Fibroblast of skin of left quadriceps (primary cell): ENCODE measurements at places on chromosomes 7 and 10.

- no peak for DNase-seq
Measured at GRCh38 chr7:1446620-1447032, 12.6 kb downstream of the MICALL2 start.

DNA sequence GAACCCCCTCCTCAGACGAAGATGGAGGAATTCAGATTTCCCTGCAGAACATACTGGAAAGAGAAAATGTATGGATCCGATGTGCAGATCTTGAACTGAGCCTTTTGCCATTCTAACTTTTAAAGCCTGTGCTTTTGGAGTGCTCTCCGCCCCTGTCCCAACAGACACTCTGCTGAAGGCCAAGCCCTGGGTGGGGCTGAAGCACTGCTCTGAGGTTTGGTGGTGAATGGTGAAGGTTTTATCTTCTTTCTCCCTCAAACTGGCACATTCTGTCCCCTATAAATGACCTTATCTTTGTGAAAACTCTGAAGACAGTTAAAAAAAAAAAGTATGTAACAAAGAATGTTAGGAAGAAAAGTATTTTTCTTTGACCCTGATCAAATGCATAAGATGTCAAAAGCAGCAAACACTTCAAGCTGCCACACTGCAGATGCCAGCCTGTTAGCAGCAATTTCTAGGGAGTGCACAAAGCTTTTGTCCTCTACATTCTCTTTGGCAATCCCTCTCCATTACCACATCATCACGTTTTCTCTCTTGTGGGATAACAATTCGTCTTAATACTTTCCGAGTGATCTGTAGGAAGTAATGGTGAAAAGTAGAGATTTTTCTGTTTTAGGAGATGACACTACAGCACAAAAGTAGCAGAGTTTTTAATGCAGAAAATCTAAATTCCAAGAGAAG is 137.3 kb upstream of the CCDC6 start:
- no peak for DNase-seq

GRCh38 chr10:124842721-124843120 is 41.1 kb downstream of the ABRAXAS2 start:
- DNase-seq: no peak

DNA sequence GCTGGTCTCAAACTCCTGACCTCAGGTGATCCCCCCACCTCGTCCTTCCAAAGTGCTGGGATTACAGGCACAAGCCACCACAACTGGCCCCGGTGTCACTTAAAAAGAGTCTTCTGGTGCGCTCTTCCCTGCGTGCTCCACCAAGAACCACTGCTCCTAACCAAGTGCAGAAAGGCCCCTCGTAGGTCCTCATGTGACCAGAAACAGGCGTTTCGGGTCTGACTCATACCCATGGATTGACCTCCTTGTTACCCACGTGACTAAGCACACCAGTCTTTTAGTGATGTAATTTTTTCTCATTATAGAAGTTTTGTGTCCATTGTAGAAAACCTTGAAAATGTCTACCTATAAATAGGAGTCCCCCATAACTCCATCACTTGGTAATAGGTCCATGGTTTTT is 13.9 kb downstream of the FKBP6 start:
- peak; percentile 33 for DNase-seq

DNA sequence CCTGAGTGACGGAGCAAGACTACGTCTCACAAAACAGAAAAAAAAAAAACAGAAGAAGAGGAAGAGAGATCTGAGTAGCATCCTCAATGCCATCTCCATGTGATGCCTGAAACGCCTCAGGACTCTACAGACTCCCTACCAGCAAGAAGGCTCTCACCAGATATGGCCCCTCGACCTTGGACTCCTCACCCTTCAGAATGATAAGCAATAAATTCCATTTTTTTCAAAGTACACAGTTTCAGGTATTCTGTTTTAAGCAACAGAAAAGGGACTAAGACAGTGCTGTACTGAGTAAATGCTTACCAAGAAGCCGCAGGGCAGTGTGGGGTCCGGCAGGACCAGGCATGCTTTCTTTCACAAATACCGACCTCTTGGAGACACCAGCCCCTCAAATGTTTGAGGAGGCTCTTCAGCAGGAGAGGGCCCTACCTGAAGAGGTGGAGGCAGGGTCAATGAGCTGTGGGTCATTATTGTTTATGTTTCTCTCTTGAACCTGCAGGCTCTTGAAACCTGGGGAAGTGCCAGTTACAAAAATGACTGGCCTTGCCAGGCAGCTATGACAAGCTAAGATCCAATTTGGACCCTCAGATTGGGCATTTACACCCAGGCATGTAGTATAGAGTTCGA is 204.1 kb upstream of the LYZL1 start:
- no peak for DNase-seq

DNA sequence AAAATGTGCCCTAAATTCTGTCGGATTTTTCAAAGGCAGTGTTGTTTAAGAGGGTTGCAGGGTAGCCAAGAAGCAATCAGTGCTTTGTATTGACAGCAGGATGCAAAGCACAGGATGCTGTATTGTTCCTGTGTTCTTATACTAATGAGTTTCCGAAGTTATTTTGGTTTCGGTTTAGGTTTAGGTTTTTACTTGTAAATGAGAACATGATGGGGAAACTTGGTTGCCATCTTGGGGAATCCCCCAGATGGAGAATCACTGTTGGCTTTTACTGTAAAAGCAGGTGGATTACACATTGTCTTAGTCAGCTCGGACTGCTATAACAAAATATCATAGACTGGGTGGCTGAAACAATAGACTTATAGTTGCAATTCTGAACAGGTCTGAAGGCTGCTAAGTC is 72.1 kb downstream of the INHBA start:
- no peak for DNase-seq

GRCh38 chr7:104931181-104931781 is 82.7 kb upstream of the KMT2E start:
- no peak for DNase-seq

GRCh38 chr7:141483044-141483443 is 68.2 kb upstream of the AGK start:
- no peak for DNase-seq

- DNase-seq: no peak
Measured at GRCh38 chr10:88070080-88070880, 206.9 kb downstream of the PTEN start.

- DNase-seq: no peak
Measured at GRCh38 chr7:139681463-139681755, 96.4 kb downstream of the HIPK2 start.

DNA sequence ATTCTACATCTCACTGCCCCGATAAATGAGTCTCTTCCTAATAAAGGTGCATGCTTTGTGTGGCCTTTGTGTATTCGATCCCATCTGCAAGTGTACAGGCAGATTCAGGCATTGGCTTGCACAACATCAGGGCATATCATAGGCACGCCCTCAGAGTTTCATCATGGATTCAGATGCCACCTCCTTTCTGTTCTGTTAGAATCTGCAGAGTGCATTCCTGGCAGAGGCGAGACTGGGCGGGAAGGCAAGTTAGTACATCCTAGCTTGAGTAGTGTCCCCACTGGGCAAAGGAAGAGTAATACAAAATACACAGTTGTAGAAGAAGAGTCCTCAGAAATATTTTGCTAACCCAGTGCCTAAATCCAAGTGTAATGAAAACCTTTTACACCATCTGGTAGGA is 346.5 kb upstream of the GALNT17 start:
- DNase-seq: no peak

GRCh38 chr7:115019882-115020605 is 98.2 kb downstream of the MDFIC start:
- no peak for DNase-seq

GRCh38 chr7:5997210-5997808 is 11.5 kb downstream of the PMS2 start:
- peak; percentile 32 for DNase-seq

DNA sequence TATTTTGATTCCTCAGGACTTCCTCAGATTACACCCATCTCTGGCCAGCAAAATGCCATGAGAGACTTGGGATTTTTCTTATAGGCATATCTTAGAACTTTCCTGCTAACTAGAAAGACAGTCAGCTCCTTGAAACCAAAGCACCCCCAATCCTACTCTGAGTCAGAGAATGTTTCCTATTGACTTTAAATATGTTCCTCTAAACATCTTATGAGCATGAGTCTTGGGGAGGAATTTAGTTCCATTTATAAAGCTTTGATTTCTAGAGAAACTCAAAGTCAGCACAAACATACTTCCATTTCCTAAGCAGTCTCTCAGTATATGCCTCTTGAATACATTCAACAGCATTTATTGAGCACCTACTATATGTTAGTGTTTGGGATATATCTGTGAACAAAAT is 128.5 kb downstream of the INHBA start:
- DNase-seq: no peak

DNA sequence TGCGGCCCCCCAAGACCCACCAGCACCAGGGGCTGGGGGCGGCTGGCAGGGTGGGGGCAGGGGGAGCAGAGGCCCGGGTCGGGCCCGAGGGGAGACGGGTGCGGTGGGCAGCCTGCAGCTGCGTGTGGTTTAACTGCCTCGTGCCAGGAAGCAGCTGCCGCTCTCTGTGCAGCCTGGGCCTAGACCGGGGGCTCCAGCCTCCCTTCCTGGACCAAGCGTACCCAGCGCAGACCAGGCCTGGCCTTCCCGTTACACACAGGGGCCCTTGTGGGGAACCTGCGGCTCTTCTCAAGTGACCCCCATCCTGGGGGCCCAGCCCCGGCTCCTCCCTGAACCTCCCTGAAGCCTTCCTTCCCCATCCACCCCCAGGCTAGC is 6.6 kb upstream of the INTS1 start:
- DNase-seq: no peak

DNA sequence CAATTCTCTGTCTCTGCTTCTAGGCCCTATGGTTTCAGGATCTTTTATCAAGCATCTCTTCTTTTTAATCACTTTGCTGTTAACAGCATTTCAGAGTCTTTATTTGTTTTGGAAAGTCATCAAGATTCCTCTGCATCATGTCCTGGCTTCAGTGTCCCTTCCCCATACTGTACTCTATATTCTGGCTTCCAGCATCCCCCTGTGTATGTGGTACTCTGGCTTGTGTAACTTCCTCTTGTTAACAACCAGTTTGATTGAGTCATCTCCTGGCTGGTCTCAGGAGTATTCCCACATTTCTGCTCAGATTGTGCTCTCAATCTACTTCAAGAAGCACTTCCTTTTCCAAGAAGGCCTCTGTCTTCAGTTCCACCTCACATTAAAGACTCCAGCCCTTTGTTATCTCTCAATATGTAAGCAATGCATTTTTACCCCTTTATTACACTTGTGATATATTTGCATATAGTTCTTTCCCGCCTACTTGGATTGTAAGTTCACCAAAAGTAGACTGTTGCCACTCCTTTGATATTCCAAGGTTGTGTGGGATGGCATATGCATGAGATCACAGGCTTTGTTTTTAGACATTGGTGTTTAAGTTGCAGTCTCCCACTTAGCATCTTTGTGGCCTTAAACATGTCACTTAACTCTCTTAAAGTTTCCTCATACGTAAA is 15.1 kb upstream of the ATE1 start:
- DNase-seq: peak; percentile 92

GRCh38 chr10:76149182-76149581 is 717.8 kb downstream of the LRMDA start:
- no peak for DNase-seq

- no peak for DNase-seq
Measured at GRCh38 chr7:7446616-7447015, 89.1 kb downstream of the COL28A1 start.

DNA sequence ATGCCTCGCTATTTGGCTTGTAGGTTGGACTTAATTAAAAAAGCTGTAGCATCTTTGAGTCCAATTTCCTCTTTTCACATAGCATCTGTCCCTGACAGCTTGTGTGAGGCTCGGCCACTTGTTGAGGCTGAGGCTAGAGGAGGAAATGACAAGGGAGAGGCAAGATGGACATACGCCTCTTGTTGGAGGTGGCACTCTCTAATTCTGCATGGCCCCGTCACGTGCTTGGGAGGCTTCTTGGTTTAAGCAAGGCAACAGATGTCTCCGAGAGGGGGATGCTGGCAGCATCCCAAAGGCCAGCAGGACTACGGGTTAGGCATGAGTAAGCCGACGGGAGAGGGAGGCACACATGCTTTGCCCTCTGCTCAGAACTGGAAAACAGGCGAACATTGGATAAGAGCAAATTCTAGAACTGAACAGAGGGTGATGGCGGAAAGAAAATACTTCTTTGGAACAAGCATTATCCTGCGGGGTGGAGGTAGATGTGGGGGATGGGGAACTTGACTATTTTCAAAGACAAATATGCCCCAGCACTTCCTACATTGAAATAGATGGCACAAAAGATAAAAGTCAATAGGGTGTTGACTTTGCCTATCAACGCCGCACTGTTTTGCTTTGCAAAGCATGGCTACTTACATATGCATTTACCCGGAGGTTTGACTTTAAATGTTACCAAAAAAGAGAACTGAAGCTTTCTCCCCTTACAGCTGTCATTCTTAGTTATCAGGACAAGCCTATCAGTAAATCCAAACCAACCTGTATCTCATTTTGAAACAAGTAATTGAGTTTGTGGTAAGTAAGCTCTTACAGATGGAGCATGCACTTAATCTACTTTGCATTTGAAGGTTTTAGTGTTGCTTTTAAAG is 94.8 kb downstream of the CHN2 start:
- DNase-seq: no peak

- no peak for DNase-seq
Measured at GRCh38 chr10:47048526-47048905, 137.3 kb downstream of the PTPN20 start.

DNA sequence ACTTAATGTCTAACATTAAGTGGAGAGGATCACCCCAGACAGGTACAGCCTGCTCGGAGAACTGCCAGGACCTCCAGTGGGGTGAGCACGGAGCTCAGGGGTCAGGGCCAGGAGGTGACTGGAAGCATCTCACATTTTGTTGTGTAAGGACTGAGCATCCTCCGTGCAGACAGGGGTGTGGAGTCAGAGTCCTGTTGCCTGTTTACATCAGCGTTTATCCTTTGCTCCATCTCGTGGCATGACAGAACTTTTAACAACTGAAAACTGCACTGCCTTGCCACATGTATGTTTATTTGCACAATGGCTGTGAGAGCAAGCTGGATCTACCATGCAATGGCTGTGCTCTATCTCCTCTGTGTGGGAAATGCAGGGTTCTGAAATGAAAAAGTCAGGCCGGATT is 175.4 kb upstream of the AKR1E2 start:
- no peak for DNase-seq

DNA sequence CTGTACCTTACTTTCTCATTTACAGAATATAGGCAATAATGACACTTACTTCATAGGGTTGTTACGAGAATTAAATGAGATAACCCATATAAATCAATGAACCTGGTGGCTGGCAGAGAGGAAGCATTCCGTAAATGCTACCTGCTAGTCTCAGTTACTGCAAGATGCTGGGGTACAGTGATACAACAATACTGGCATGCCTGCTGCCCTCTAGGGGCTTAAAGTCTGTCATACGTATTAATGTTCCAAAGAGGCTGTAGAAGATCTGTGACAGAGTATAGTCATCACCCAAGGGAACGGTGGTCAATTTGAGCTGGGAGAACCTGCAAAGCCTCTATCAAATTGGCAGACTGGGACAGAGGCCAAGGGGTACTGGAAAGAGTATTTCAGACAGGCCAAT is 421.5 kb downstream of the GPAM start:
- no peak for DNase-seq

- DNase-seq: no peak
Measured at GRCh38 chr7:96415293-96415940, 93.5 kb upstream of the SLC25A13 start.
